ENCODE measurements at places on chromosomes 12 and 14. TPM values are rescaled to one million over a fixed set of nuclear protein-coding genes. Genes with fewer than 3 reads are reported as not detected.

Gene TPH2
- not detected for total RNA-seq

Gene KRT80
- total RNA-seq = 0.52 TPM

Gene ZFHX2
- not detected for total RNA-seq

Gene TEX52
- not detected for total RNA-seq

Gene SYT1
- total RNA-seq = 2.1 TPM

Gene MYO1A
- total RNA-seq = not detected

Gene PAH
- total RNA-seq = not detected

Gene SOX5
- 6.3 TPM for total RNA-seq

Gene KRT3
- not detected for total RNA-seq

Gene GAS2L3
- 19.3 TPM for total RNA-seq

Gene ALDH2
- total RNA-seq = 5.7 TPM

Gene CCDC198
- total RNA-seq = not detected

Gene KRT79
- total RNA-seq = 1.6 TPM

Gene TEX22
- total RNA-seq = under 0.01 TPM

Gene RIMBP2
- 2.6 TPM for total RNA-seq

Gene MANSC4
- total RNA-seq = not detected

Gene KCNJ8
- total RNA-seq = 32.4 TPM

Gene MYBPC1
- 2,201 TPM for total RNA-seq

Gene ACOT6
- total RNA-seq = not detected

Gene FOXA1
- not detected for total RNA-seq

Gene DPY19L2
- total RNA-seq = 12.5 TPM

Gene ANKRD33
- not detected for total RNA-seq

Gene SYCP3
- not detected for total RNA-seq

Gene LRRK2
- 11.0 TPM for total RNA-seq

Gene KRT1
- 2.1 TPM for total RNA-seq

Gene PITPNM2
- 3.1 TPM for total RNA-seq

Gene DLK1
- total RNA-seq = 283 TPM

Gene KRT2
- not detected for total RNA-seq

Gene ZNF705A
- not detected for total RNA-seq

Gene GALNT6
- total RNA-seq = 1.6 TPM

Gene TPPP2
- not detected for total RNA-seq

Gene CLEC9A
- total RNA-seq = not detected

Gene PPFIBP1
- 49.1 TPM for total RNA-seq

Gene CLEC4E
- not detected for total RNA-seq

Gene ADGRD1
- 7.8 TPM for total RNA-seq

Gene KICS2
- total RNA-seq = 4.2 TPM

Gene PAX9
- 0.52 TPM for total RNA-seq

Gene TEP1
- 10.4 TPM for total RNA-seq

Gene TMTC1
- total RNA-seq = 37.6 TPM

Gene KRT85
- 0.52 TPM for total RNA-seq

Gene LRP1-AS
- 1.0 TPM for total RNA-seq

Gene LYZ
- 34.4 TPM for total RNA-seq

Gene CLEC1B
- total RNA-seq = not detected

Gene TGM1
- 0.52 TPM for total RNA-seq

Gene GALC
- 24.5 TPM for total RNA-seq

Data from skeletal muscle tissue (tissue), 5 donors.